Upper lobe of left lung (tissue), 6 donors: ENCODE measurements at places on chromosomes 4 and X. TPM values are rescaled to one million over a fixed set of nuclear protein-coding genes. Genes with fewer than 3 reads are reported as not detected.

- DNase-seq = no peak
Measured at GRCh38 chr4:77454858-77455257, 150.8 kb upstream of the CXCL13 start.

Gene NALF2
- total RNA-seq = not detected

DNA sequence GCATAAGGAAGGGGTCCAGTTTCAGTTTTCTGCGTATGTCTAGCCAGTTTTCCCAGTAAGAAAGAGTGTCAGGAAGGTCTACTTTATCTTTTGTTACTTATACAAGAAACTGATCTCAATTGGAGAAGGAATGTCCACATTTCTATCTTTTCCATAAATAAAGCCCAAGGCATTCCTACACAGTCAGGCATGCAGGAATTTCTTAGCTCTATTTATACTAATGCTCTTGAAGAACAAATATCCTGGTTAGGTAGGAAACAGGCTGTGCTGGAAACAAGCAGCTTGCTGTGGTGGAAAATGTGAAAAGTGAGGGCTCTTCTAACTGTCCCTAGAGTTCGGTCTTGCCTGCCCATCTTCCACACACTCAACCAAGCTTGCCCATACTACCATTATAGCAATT lies 37.9 kb upstream of the PITX2 start:
- no peak for DNase-seq

- no peak for DNase-seq
Measured at GRCh38 chrX:150409486-150409885, 46.4 kb downstream of the MAMLD1 start.
